Body of pancreas (tissue), 4 donors: ENCODE measurements at places on chromosomes 1 and 21.

GRCh38 chr1:14513111-14513510, 85.4 kb upstream of the KAZN start:
- DNase-seq: no peak

DNA sequence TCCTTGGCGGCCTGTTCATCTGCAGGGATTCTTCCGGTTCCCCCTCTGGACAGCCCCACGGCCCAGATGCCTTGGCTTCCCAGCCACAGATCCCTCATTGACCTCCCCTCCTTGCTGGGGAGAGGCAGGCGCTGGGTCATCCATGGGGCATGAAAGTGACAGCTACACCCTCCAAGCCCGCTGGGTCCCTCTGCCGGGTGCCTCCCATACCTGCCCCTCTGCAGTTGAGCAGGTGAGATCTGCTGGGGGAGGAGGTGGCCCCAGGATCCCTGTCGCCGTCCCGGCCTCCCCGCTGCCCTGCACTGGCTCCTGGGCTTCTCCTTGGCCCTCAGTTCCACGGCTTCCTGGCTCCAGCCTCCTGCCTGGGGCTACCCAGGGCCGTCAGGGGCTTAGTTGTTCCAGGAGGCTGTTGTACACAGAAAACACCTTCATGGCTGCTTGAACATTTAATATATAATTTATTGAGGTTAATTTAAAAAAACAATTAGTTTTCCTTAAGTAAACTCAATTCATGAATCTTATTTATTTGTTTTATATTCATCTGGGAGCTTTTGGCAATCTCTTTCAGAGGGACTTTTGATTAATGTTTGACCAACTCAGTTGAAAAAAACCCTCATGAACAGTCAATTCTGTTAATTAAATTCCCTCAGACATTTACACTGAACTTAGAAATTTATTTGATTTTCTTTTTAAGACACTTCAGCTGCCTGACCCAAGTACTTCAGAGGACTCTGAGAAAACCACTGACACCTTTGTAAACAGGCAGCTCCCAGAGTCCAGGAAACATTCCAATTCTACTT, 67.6 kb upstream of the ABCG1 start:
- no peak for DNase-seq

DNA sequence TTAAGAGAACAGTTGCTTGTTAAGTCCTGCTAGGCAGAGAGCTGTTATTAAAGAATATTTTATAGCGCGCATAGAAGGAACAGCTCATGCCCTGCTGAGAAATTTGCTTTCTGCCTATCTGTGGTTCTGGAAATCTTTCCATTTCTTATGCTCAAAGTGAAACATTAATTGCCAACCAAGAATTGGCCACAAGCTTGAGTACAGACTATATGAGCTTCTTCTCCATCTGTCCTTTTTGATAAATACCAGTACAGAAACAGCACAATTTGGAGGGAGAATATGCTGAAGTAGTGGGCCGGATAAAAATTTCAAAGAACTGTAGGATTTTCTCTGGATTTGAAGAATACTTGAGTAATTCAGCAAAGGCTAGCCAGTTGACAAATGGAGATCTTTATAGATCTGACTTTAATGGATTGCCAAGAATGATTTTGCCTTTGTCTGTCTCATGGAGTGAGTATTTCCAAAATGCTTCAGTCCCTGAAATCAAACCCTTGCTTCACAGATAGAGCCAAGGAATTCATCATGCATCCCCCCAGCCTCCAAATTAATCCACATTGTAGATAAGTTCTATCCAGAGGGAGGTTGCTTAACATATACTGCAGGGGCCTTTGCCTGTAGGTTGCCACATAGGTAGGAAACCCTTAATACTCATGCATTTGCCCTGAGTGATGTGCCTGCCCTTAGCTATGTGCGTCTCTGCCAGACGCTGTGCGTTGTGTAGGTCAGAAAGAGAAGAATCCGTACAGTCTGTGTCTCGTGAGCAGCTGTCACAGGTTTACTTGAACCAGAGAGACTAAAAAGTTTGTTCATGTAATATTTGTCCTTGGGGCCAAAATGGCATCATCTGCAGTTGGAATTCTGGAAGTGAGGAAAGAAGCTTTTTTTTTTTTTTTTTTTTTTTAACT, 44.2 kb downstream of the SMYD2 start:
- no peak for DNase-seq

DNA sequence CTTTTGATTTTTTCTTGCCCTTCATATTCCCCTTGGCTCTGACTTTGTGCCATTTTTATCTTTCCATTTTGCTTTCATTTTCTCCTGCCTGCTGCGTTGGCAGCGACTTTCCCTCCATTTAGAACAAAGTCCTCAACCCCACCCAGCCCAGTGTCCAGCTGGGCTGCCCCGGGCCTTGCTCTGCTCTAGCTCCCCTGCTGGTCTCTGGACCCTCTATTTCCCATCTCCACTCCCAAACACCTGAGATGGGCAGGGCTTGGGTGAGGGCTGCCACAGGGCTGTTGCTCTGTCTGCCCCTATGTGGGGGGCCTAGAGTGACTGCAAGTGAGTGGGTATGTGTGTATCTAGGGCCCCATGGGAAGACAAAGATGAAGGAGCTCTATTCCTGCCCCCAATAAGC, 7.3 kb upstream of the ADAM15 start:
- no peak for DNase-seq

GRCh38 chr1:7458946-7459345, 312.1 kb upstream of the VAMP3 start:
- DNase-seq: no peak
